B cell (primary cell): ENCODE measurements at places on chromosomes 3 and 15. TPM values are rescaled to one million over a fixed set of nuclear protein-coding genes. Genes with fewer than 3 reads are reported as not detected.

GRCh38 chr15:48467801-48468200 lies 136.6 kb downstream of the DUT start:
- no peak for DNase-seq

DNA sequence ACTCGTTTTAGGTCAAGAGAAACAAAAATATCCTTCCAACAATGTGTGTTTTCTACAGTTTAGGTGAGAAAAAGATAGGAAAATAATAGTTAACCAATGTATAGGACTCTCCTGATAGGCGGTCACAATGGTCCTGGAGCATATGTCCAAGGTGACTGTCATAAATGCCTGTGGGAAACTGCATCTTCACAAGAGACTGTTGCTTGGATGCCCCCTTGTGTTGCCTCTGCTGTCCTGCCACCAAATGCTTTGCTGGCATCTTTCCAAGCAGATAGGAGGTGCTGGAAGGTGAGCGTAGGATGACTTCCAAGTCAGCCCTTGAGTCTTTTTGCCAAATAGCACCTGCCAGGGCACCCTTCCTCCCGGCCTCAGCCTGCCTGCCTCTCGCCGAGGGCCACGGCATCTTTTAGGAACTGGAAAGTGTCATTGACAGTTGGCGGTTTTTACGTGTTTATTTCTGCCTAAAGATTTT lies 24.1 kb upstream of the SACM1L start:
- peak; percentile 52 for DNase-seq

DNA sequence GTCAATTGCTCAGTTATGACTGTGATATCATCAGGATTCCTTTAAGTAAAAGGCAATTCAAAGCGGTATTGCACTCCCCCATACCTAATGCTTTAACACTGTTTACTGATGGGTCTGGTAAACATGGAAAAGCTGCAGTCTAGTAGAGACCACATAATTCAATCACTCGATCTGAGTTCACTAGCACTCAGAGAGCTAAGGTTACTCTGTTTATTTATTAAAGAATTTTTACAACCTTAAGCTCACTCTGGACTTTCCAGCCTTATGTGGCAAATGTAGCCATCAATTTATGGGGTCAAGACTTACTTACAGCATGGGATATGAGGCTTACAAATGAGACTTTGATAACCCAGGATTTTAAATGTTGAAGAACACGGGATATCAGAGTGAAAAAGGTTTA lies 18.4 kb upstream of the CCR2 start:
- no peak for DNase-seq

GRCh38 chr15:33262306-33262705 lies 48.5 kb upstream of the RYR3 start:
- no peak for DNase-seq

GRCh38 chr3:153552887-153553604 lies 391.0 kb downstream of the RAP2B start:
- no peak for DNase-seq

GRCh38 chr3:182618085-182618732 lies 175.1 kb upstream of the ATP11B start:
- no peak for DNase-seq

GRCh38 chr3:142165194-142165593 lies 15.8 kb upstream of the TFDP2 start:
- no peak for DNase-seq

- DNase-seq: no peak
These were observed 53.5 kb downstream of the BSN start for GRCh38 chr3:49607796-49608195.

GRCh38 chr3:72953325-72953956 lies 43.2 kb upstream of the PPP4R2 start:
- no peak for DNase-seq

DNA sequence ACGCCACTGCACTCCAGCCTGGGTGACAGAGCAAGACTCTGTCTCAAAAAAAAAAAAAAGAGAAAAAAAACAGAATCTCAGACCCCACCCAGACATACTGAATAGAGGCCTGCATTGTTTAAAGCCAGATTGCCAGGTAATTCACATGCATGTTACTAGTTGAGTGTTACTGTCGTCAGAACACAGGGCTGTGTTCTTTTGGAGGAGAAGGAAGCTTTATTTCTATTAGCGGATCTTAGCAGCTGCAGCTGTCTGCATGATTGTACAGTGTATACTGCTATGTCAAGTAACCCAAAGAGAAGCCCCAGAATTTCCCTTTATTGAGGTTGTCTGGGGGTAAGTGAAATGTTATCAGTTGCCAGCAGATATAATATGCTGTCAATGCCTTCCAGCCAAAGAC lies 496.6 kb upstream of the NAALADL2 start:
- no peak for DNase-seq

- DNase-seq: no peak
These were observed 577.7 kb upstream of the ADAMTS9 start for GRCh38 chr3:65265511-65265910.

DNA sequence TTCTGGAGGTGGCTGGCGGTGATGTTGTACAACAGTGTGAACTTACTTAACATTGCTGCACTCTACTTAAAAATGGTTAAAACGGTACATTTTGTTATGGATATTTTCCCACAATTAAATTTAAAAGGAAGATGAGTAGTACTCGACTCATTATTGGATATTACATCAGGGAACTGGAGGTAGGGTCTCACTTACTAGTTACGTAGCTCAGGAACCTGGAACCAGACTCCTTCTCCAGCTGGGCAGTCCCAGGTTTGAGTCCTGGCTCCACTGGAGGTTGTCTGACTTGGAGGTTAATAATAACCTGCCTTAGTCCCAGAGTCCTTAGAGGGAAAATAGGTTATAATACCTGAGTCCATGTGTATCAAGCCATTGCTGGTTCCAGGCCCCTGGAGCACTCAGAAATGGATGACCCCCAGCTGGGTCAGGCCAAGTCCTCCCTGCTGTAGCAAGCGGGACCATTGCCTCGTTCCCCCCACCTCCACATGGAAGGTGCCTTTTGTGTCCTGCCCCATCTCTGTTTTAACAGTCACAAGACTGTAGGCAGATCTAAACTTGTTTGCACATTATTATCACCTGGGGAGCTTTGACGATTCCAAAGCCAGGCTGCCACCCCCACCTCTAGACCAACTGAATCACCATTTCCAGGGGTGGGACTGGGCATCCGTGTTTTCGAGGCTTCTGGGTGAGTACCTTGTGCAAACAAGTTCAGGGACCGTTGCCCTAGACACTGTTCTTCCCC lies 126.6 kb downstream of the IGF1R start:
- no peak for DNase-seq

DNA sequence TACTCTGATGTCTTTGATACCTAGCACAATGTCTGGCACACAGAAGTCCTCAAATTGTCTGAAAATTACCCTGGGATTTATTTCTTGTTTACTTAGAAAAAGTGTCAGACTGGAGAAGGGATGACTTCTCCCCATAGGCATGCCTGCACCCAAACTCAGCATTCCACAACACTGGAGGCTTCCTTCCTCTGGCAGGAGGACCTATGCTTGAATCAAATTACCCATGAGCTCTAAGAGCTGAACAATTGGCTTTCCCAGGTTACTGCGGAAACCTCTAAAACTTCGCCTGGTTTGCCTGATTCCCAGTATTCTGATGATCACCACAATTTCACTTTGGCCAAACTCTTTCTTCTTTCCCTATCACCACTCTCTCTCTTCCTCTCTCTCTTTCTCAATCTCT lies 217.4 kb downstream of the DIPK2A start:
- DNase-seq: no peak

- no peak for DNase-seq
These were observed 88.8 kb upstream of the SLC24A5 start for GRCh38 chr15:48031973-48032372.

DNA sequence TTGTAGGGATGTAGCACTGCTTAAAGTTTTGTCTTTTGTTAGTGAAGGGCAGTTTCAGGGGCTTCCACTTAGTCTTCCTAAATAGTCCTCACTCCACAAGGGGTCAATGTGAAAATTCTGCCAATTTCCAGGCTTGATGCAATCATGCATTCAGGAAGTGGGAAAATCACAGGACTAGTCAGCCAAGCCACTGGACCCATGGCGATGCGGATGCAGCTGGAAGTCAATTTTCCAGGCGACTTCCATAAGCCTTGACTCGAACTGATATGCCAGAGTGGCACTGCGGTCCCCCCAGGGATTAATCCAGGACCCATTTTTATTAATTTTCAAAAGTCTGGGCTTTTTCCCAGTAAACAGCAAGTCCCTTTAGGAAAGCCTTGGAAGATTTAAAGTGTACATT lies 26.1 kb downstream of the GBE1 start:
- no peak for DNase-seq

DNA sequence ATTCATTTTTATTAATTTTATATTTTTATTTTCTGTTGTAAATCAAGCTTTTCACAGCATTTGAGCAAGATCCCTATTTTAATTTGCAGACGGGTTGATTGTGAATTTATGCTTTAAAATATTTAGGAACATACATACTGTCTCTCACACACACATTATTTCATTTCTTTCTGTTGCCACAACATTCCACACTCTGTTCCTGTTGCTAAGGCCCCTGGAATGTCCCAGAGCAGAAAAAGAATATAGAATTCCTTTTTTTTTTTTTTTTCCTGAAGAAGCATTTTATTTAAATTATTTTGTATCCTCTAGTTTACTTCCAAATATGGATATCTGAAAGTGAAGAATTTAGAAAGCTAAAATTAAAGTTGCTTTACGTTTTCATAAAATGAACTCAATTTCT lies 36.8 kb upstream of the SCAANT1 start:
- no peak for DNase-seq

DNA sequence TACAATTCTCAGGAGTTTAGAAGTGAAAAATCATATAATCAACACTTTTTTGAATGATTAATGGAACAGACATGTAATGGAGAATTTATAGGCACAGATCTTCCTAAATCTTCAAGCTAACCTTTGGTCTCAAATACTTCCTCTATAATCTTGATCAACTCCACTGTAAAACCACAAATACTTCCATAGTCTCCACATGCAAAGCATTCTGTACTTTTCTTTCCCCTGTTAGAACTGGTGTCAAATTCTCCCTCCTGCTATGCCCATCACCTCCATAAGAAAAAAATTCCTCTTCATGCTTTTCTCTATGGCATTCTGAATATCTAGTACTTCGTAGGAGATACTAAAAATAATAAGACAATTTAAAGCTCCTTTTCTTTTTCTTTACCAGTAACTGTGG lies 214.3 kb downstream of the ADAMTS9 start:
- DNase-seq: no peak

- DNase-seq: no peak
These were observed 36.7 kb downstream of the SYN2 start for GRCh38 chr3:12040902-12041301.

DNA sequence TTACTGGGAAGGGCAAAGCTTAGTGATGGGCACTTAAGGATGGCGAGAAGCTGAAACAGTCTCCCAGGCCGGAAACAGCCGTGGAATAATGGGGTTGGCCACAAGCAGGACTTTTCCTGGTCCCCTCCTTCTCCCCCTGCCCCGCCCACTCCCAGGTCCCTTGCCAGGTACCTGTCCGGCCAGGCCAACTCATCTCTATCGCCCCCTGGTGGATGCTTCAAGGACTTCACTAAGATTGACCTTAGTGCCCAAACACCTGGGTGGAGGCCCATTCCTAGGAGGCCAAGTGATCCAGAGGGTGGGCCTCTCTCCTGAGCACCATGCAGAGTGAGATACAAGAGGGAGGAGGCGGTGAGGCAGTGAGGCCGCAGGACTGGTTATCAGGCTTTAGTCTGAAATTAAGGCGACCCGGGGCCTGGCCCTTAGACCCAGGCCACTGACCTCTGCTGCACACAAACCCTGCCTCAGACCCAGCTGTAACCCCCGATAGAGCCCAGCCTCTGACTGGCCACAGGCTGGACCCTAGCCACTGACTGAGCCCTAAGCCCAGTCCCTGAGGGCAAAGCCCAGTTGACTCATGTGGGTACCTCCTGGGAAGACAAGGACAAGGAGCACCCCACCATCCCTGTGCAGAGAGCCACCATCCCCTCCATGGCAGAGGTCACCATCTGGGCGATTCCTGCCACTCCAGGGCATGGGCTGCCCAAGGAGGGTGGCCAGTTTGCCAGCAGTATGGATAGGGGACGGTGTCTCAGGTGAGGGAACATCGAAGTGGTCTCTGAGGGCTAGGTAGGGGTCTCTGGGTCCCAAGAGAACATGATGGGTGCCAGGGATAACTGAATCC lies 37.6 kb downstream of the VIPR1 start:
- DNase-seq: peak; percentile 71

DNA sequence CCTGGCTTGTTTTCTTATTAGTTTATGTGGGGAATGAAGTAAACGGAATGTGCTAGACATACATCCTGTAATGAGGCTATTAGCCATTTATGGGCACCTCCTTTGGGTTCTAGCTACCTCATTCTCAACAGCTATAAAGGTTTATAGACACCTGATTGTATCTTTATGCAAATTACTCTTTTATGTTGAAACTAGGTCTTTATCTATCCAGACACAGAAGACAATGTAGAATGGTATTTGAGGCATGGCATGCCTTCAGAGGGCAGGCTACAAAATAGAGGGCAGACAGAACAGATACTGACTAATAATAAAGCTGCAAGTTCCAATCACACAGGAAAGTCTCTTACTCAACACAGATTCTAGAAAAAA lies 27.1 kb downstream of the TBC1D2B start:
- DNase-seq: no peak

DNA sequence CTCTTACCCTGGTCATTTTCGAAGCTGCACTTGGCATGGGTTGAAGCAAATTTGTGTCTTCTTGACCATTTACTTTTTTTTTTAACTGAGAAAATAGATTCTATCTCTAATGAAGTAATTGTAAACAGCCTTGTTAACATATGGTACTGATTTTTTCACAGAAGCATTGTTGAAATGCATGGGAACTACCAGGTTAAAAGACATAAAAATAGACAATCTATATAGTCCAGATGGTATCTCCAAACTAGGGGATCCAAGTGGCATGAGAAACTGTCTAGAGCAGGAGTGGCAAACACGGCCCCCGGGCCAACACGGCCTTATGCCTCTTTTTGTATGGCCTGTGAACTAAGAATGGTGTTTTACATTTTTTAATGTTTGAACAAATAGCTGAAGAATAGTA lies 41.9 kb downstream of the CACNA1D start:
- DNase-seq: no peak

GRCh38 chr3:117722856-117723255 lies 1013.3 kb downstream of the TUSC7 start:
- DNase-seq: peak; percentile 42

GRCh38 chr3:141276398-141276797 lies 44.8 kb downstream of the PXYLP1 start:
- no peak for DNase-seq

- no peak for DNase-seq
These were observed 102.4 kb downstream of the LRIG1 start for GRCh38 chr3:66398228-66399025.

- no peak for DNase-seq
These were observed 21.3 kb downstream of the ADGRG7 start for GRCh38 chr3:100630664-100631063.

- DNase-seq: no peak
These were observed 63.2 kb downstream of the XXYLT1 start for GRCh38 chr3:195207731-195208130.

C15orf39 gene
- 12.4 and 15.1 TPM in 2 replicates for polyA plus RNA-seq

GPR156 gene
- polyA plus RNA-seq: 0.03 TPM in 1 of 2 replicates, not detected in the other

ABI3BP gene
- polyA plus RNA-seq: not detected in 2 replicates

MORF4L1 gene
- 79.0 and 246 TPM in 2 replicates for polyA plus RNA-seq

IL17RE gene
- 0.37 and 0.48 TPM in 2 replicates for polyA plus RNA-seq

ATXN7 gene
- 18.1 and 23.7 TPM in 2 replicates for polyA plus RNA-seq

ATP13A5 gene
- polyA plus RNA-seq: not detected in 2 replicates

SPESP1 gene
- polyA plus RNA-seq: 0.13 and 0.17 TPM in 2 replicates

NR2E3 gene
- not detected in 2 replicates for polyA plus RNA-seq

CCDC39 gene
- not detected in 2 replicates for polyA plus RNA-seq

PDCD7 gene
- 14.4 and 34.6 TPM in 2 replicates for polyA plus RNA-seq

CCR9 gene
- polyA plus RNA-seq: 1.0 and 1.1 TPM in 2 replicates

FMN1 gene
- polyA plus RNA-seq: 0.21 and 0.40 TPM in 2 replicates

TM4SF1 gene
- not detected in 2 replicates for polyA plus RNA-seq

ANKRD63 gene
- polyA plus RNA-seq: not detected in 2 replicates

SRGAP3 gene
- polyA plus RNA-seq: 0.78 and 1.4 TPM in 2 replicates
